GM19239 (cell line): ENCODE measurements at places on chromosomes 12 and 14.

- no peak for DNase-seq
Measured at GRCh38 chr12:125467363-125467762, 402.1 kb downstream of the AACS start.

GRCh38 chr14:38567703-38568102, 311.8 kb upstream of the CLEC14A start:
- no peak for DNase-seq

DNA sequence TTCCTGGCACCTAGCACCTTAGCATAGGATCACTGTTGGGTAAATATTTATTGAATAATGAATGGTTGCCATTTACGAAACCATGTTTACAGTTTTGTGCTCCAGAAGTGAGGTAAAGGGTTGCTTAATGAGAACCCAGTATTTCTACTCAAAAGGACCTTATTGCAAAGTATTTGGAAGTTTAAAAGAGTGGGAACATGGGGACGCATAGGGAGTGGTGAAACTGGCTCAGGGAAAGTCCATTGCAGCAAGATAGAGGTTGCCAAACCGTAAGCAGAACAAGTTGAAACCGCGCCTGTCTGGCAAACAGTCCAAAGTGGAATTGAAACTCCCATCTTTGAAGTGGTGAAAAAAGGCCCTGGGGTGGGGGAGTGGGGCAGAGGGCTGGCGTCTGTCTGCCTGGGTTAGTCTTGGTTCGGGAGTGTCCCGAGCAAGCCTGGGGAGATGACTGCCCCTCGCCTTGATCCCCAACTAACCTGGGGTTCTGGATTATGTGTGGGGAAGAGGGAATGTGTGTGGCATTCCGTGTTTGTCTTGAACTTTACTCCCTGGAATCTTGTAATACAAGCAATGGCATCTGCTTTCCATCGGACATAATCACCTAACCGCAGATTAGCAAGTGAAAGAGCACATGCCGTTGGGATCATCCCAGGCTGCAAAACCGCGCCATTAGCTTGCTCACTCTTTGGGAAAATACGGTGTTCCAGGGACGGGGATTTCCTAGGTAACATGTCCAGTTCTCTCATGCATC, 7.2 kb downstream of the ALDH2 start:
- no peak for DNase-seq

- no peak for DNase-seq
Measured at GRCh38 chr14:96847451-96847850, 50.3 kb downstream of the VRK1 start.

GRCh38 chr12:4277857-4278256, 4.3 kb downstream of the CCND2 start:
- DNase-seq, result no peak

GRCh38 chr14:96215452-96216244, 11.0 kb downstream of the BDKRB2 start:
- no peak for DNase-seq

- DNase-seq, result no peak
Measured at GRCh38 chr12:69039911-69040310, 106.9 kb upstream of the CPM start.

DNA sequence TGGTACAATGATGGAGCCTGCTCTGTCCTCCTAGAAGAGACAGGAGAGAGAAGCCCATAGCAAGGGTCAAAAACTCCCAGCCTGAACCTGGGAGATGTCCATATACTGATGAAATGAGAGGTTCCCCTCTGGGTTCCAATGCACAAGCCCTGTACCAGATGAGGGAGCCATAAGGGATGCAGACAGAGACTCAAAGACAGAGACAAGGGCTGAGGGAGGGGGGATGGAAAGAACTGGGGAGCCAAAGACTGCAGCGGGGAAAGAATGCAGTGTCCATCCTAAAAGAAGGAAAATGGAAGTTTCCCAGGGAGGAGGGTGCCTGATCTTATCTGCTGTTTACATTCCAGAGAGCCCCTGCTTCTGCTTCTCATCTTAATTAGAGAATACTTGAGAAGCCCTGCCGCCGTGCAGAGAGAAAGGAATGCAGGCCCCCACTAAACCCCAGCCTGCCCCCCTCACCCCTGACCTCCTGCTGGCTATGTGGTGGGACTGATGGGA, 27.7 kb downstream of the KRT18 start:
- DNase-seq, result no peak

GRCh38 chr12:105018776-105019175, 32.7 kb downstream of the NOPCHAP1 start:
- DNase-seq, result no peak
